Tibial nerve (tissue), 4 donors: ENCODE measurements at places on chromosomes 5 and 9.

DNA sequence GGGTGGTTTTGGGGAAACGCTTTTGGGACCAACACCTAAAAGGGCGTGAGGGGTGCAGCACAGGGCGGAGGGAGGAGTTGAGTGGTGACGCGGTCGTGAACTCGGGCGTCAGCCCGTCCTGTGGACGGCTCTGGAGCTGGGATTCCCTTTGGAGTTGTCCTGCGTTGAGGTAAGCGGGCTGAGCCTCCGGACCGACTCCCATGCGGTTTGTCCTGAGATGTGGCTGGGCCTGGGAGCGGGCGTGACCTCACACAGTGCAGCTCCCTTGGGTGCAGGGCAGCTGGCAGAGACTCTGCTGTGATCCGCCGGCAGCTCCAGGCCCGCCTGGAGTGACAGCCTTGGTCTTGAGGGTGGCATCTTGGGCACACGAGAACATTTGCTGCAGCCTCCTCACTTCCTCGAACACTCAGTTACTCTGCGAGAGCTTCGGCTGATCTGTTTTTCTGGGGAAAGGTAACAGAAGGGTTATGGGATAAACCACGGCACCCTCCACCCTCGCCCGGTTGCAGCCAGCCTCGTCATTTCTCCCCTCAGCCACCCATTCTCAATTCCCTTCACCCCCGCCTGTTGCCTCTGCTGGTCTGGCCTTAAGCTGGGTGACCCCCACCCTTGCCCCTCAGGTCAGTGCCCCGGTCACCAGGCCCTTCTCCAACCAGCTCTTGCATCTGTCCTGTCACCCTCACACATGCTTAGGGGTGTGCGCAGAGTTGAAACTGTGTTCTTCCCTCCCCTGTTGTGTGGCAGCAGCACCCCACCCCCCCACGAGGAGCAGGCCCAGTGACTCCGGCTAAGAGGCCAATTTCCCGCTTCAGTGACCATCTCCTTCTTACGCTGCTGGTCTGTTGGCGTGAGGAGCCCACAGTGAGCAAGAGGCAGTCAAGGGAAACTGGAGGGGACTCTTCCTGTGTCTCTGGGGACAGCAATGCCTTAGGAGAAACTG is 94.2 kb upstream of the COL5A1 start:
- DNase-seq: no peak

- DNase-seq: no peak
These were observed 275.7 kb downstream of the BNC2 start for GRCh38 chr9:16594787-16595186.

DNA sequence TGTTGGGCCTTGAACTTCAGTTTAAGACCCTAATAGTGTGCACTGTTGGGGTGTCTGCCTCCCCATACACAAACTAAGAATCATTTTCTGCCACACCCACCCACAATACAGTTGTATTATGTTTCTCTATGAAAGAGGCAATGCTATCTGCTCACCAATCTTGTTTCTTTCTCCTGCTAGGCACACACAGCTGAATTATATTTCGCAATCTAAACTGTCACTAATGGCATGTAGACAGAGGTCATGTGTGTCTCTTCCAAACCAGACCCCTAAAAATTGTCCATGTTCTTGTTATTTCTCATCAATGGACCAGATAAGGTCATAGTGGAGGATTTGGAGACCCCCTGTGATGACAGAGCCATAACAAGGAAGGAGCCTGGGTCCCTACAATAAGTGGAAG is 57.3 kb downstream of the RIGI start:
- no peak for DNase-seq

GRCh38 chr5:132086277-132086794 is 12.7 kb downstream of the CSF2 start:
- DNase-seq: no peak

- DNase-seq: no peak
These were observed 154.9 kb downstream of the FAM174A start for GRCh38 chr5:100690036-100690560.

DNA sequence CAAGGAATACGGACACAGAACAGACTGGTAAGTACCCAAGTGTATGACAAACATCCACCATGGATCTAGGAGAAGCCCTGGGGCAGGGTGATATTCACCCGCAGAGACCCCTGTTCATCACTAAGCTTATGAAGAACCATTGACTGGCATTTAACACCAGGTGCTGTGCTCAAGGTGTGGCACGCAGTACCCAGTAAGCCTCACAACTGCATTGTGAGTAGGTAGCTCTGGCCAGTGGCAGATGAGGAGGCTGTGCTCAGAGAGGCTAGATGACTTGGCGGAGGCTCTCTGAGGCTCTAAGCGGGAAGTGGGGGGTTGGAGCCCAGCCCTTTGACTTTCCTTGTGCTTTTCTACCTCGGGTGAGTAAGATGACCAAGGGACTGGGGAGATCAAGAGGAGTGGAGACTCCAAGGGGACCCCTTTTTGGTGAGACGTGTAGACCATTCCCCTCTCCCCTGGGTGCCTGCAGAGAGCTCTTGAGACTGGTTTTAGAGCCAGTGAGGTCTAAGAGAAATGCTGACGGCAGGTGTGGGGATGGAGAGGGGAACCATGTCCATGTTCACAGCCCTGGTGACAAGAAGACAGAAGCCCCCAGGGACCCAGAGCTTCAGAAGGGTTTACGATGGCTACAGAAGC is 70.8 kb downstream of the IL6ST start:
- DNase-seq: no peak
